AG04449 (cell line): ENCODE measurements at places on chromosomes 13 and 19.

GRCh38 chr13:33771296-33771695, 46.7 kb upstream of the RFC3 start:
- DNase-seq = no peak

- no peak for DNase-seq
Observed at GRCh38 chr13:93936901-93937300, 542.6 kb downstream of the DCT start.

- DNase-seq = no peak
Observed at GRCh38 chr19:46478356-46478986, 7.1 kb upstream of the PNMA8A start.

DNA sequence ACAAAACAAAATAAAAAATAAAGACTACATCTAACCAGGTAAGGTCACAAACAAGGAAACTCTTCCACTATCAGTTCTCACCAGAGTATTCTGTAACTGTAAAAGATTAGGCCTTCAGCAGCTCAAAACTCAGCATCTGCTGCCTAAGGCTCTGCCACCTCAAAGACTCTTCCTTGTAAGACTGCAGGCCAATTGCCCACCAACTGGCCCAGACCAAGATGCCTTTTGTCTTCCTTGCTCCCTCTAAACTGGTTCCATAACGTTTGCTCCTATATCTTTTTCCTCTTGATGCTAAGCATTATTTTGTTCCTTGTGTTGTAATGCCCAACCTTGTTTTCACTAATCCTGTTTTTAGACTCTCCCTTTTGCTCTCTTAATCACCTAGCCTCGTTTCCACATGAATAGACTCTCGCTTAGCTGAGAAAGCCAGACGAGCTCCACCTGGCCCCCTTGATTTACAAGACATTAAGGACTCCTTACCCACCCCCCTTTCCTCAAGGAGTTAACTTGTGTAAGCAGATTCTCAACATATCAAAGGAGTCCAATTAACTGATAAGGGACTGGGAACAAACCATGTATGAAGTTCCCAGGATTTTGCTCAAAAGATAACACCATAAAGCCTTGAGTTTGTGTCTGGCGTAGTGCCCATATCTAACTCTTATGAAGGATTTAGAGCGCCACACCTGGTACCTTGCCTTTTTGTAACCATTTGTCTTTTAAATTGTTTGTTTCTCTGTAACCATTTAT, 1.5 kb downstream of the ZNF814 start:
- DNase-seq = no peak

DNA sequence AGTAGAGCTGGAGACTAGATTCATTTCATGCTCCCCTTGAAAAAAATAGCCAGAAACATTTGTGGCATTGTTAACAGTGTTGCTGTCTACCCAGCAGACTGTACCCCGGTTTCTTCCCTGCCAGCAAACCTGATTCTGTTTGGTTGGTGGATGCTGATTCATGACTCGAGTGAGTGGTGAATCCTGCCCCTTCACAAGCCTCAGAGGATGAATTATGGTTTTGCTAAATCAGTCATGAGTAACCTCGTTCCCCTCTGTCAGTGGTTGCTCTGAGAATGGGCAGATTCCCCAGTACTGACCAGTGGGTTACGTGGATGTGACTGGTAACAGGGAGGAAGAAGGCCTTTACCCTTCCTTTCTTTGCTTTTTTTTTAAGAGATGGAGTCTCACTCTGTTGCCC, 10.1 kb downstream of the NLRP12 start:
- no peak for DNase-seq

- DNase-seq = no peak
Observed at GRCh38 chr19:15297416-15298224, 34.7 kb downstream of the BRD4 start.

DNA sequence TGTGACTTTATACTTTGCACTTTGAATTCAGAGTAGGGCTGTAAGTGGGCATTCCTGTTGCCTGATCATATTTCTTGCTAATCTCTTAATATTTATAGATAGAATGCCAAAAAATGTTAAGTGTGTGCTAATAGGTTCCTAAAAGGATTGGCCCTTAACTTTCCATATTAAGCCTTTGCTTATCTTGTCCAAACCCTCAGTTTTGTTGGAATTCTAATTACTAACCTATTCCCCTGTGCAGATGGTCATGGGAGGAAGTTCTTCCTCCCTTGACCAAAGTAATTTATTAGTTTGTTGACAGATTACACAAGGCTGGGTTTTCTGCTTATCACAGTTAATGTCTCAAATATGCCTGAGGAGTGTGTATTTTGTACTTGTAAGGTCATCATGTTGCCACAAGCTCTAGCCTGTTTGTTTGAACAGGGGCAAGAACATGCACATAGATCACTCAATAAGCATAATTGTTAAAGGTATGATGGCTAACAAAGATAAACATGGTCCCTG, 541.1 kb upstream of the SPRY2 start:
- no peak for DNase-seq

DNA sequence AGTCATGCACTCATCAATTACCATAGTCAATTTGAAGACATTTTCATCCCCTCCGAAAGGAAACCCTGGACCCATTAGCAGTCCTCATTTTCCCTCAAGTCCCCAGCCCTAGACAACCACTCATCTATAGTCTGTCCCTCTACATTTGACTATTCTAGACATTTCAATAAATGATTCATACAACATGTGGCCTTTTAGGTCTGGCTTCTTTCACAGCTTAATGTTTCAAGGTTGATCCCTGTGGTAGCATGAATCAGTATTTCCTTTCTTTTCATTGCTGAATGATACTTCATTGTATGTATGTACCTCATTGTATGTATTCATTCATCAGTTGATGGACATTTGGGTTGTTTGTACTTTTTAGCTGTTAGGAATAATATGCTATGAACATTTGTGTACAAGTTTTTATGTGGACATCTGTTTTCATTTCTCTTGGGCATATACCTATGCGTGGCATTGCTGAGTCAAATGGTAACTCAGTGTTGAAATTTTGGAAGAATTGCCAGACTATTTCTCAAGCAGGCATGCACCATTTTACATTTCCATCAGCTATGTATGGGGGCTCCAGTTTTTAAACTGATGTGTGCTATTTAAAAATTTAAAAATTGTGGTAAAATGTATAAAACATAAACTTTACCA, 18.4 kb downstream of the SPATA13 start:
- DNase-seq = no peak

GRCh38 chr13:96646515-96647211, 347.6 kb downstream of the OXGR1 start:
- no peak for DNase-seq

GRCh38 chr13:33205804-33206221, 79.7 kb downstream of the STARD13 start:
- DNase-seq = no peak

DNA sequence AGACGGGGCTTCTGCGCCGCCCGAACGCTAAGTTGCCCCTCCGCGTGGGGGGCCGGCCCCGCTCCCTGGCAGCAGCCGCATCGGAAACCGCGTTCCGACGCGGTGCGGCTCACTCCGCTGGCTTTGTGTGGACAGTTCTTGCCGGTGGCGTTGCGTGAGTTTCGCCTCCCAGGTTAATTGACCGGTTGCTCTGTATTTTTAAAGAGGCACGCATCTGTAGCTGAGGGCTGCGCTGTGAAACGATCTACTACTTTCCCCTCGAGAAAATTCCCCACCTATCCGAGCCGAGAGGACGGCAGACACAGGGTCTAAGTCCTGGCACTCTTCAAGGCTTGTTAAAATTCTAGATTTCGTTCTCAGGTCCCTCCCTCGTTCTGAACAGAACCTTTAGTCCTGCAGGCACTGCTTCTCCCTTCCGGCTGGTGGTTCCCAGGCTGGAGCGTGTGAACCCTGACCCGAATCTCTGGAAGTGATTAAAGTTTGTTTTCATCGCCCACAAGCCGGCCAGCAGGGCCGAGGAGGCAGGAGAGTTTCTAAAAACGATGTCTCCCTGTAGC, 933 bp downstream of the ARHGEF7 start:
- DNase-seq = peak; percentile 19

- no peak for DNase-seq
Observed at GRCh38 chr13:110233951-110234280, 73.0 kb downstream of the COL4A1 start.

GRCh38 chr19:51024924-51025323, 1.5 kb downstream of the KLK11 start:
- no peak for DNase-seq

GRCh38 chr13:80486402-80486801, 145.5 kb upstream of the SPRY2 start:
- no peak for DNase-seq

DNA sequence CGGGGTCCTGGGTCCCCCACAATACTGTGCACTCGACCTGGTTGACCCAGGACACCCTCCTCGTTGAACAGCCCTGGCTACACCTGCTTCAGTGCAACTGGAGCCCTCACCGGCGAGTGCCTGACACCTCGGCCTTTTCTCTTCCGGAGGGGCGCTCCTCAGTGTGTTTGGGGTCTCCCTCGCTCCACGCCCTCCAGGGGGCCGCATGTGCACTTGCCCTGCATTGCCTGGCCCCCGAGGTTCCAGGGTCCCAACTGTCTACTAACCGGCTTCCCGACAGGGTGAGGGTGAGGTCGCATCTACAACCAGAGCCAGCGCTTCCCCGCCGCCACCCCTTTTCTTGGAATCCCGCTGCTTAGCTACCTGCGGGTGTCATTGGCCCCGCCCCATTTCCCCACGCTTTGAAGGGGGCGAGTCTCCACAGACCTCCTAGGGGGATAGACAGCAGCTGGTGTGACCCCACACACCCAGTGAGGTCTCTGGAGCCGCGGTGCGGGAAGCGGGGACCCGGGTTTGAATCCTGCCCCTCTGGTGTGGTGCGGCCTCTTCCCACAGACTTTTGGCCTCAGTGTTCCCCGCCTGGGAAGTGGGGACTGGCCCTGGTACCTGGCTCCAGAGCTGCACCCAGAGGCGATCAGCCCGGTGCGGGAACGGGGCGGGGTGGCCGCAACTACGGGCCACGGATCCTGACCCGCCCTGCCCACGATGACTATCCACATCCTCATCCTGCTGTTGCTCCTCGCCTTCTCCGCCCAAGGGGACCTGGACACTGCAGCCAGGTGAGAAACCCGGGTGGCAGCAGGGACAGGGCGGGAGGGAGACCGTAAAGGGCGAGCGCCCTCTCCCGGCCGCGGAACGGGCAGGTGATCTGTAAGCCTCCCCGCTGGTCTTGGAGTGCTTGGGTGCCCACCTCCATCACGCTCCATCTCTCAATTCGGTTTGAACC, at the start of gene ADM5:
Gene ADM5, plus strand, starts transcription at position 462 of the 946 bp plus-strand sequence. Its CDS starts 244 bp downstream, at position 706.
- DNase-seq = no peak

DNA sequence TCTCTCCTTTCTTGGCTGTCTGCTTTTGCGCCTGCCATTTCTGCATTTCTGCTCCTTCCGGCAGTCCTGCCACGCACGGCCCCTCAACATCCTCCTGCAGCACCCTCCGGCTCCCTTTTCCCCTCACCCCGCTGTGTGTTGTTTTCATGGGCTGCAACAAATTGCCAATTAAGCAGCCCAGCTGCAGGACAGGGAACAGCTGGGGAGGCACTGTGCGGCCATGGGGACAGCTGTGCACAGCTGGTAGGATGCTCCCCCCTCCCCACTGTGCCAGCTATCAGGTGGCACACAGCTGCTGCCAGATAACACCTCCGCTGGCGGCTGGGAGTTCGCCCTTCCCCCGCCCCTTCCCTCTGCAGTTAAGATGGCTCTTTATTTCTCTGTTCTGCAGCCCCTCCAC, 25.4 kb downstream of the LYL1 start:
- DNase-seq = no peak
